ENCODE measurements at places on chromosomes 6 and 20.

DNA sequence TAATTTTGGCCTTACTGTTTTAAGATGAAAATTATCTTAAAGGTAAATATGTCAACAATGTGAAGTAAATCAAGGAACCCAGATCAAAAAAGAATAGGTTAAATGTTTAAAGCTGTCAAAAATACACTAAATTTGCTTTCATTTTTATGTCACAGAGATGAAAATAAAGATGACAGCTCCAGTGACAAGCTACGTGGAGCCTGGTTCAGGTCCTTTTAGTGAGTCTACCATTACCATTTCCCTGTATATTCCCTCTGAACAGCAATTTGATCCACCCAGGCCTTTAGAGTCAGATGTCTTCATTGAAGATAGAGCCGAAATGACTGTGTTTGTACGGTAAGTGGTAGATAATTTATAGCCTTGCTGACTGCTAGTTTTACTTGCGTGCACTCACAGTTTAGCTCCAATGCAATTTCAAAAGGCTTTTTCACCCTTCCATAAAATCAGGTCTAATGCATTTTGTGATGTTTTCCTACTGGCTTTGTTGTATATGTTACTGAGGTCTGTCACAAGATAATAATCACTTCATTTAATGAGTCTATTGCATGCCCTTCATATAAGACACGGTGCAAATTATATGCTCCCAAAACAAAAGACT lies 1.9 kb downstream of the HEBP2 start:
- DNase-seq = no peak

DNA sequence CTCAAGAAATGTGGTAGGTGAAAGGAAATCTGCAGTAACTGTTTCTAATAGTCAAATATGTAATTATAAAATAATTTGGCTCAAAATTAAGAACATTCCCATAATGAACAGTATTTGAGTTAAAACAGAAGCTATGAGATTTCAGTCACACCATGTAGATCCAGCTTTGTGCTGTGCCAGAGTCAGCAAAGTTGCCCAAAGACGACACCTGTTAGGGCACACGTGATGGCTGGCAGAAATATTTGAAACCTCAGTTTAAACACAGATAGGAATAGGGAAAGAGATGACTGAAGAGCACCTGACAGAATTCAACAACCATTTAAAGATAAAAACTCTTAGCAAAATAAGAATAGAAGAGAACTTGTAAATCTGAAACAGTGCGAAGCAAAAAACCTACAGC lies 129.3 kb downstream of the CD83 start:
- DNase-seq = no peak

DNA sequence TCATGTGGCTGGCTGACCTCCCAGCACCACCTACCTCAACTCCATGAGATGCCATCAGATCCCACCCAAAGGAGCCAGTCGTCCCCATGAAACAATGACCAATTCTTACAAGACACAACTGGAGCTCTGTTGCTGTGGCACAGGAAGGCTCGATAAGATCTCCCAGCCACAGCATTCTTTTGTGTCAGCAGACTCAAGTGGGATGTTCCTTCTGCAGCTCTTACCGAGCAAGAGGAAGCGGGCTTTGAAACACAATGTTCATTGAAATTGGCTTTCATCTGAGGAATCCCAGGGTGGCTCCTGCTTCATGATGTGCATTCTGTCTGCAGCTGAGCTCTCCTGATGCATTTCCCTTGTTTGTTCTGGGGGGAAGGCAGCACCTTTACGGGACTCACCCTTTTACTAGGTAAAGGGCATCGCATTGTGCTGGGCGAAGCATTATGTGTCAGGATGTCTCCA lies 222.0 kb upstream of the SGK1 start:
- no peak for DNase-seq

- DNase-seq = no peak
These were observed 237.7 kb upstream of the AGPAT4 start for GRCh38 chr6:161511447-161512095.

DNA sequence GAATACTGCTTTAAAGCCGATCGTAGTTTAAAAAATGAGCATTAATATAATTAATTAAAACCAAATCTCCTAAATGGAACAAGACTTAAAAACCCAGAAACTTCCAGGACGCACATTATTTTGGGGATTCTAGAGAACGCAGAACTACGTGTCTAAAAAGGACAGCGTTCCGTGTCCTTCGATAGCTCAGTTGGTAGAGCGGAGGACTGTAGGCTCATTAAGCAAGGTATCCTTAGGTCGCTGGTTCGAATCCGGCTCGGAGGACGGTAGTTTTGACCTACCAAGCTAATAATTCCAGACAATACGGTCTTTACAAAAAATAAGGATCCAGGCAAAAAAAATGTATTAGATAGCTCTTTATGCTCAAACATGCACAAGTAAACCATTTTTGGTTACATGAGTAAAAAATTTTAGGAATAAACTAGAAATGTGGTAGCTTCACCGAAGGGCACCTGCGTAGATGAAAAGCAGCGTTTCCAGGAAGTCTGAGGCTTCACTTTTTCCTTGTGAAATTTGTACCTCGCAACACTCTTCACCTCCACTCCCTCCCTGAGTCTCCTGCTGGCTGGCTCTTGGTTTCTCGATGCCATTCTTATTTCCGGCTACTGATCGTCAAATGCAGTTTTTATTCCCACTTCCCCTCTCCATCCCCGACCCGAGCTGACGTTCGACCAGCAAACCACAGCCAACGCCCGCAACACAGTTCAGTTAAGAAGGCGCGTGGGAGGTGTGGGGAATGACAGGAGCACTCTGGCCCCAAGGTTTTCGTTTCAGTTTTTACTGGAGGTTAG lies 19.6 kb upstream of the ABT1 start:
- peak; percentile 71 for DNase-seq

Measured in ovary (tissue), 10 donors.